Stimulated activated CD8-positive, alpha-beta memory T cell treated with anti-CD3 and anti-CD28 coated beads, Interleukin-7, amount 100 ng/mL, for 1 hour (primary cell): ENCODE measurements at places on chromosomes 2 and 18.

DNA sequence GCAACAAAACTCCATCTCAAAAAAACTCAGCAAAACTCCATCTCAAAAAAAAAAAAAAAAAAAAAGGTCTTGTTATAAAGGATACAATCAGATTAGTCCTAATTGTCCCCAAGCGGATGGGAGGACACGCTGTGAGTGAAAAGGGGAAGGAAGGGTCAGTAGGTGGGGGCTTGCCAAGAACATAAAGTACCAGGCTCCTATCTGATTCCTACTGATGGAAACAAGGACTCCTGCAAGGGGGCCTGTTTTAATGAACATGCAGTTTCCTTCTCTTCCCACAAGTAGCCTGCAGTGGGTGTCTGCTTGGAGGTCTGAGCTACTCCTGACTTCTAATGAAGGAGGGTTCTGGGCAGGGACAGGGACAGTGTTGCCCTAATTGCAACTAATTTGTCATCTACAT, 7.9 kb downstream of the SCG2 start:
- no peak for DNase-seq

DNA sequence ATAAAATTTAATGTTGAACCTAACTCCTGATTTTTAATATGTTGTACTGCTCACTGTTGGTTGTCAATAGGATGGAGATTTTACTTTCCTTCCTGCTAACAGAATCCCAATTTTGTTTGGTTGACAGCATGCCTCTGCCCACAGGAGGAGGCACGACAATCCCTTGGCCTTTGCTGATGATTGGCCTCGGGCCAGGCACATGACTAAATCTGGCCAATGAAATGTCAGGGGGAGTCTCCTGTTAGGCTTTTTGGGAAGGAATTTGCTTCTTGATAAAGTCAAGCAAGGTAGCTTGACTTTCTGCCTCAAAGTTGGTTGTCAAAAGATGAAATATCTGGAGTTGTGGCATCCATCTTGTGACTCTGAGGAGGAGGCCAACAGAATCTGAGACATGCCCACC, 6.8 kb upstream of the TGFA start:
- no peak for DNase-seq

DNA sequence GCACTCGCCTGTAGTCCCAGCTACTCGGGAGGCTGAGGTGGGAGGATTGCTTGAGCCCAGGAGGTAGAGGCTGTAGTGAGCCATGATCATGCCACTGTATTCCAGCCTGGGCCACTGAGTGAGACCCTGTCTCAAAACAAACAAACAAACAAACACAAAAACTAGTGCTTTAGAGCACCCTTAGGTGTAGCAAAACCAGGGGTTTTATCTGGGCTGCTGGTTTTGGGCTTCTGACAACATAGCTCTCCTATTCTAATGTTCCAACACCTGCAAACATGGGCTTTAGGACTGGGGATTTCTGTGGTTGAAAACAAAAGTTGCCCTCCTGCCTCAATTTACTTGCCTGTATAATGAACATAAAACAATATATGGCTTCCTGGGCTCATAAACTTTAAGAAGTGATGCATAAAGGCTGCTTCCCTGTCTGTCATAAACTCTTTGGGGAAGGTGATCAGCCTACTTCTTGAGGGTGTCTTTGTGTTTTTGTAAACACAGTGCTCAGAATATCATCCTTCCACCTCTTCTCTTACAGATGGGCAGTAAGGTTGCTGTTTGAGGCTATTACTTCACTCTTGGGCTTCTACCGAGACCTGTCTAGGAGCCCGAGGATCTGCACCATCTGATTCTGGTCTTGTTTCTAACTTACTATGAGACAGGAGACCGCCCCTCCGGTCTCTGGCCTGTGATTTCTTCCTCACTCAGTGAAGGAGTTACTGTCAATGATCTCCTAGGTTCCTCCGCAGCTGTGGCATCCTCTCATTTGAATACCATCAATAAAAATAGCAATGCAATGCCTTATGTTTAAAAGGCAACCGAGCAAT, 246.5 kb downstream of the MYCN start:
- no peak for DNase-seq

DNA sequence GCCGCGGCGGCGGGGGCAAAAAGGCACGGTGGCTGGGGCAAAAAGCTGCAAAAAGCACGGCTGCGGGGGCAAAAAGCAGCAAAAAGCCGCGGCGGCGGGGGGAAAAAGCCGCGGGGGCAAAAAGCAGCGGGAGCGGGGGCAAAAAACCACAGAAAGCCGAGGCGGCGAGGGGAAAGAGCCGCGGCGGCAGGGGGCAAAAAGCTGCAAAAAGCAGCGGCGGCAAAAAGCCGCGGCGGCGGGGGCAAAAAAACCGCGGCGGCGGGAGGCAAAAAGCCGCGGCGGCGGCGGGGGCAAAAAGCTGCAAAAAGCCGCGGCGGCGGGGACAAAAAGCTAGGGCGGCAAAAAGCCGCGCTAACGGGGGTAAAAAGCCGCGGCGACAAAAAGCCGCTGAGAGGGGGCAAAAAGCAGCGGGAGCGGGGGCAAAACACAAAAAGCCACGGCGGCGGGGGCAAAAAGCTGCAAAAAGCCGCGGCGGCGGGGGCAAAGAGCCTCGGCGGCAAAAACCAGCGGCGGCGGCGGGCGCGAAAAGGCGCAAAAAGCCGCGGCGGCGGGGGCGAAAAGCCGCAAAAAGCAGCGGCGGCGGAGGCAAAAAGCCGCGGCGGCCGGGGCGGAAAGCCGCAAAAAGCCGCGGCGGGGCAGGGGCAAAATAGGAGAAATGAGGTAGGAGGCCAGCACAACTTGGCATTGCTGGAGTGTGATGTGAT, 123.4 kb downstream of the ANKRD30BL start:
- no peak for DNase-seq

- no peak for DNase-seq
Measured at GRCh38 chr2:88521445-88522073, 69.1 kb upstream of the FOXI3 start.

DNA sequence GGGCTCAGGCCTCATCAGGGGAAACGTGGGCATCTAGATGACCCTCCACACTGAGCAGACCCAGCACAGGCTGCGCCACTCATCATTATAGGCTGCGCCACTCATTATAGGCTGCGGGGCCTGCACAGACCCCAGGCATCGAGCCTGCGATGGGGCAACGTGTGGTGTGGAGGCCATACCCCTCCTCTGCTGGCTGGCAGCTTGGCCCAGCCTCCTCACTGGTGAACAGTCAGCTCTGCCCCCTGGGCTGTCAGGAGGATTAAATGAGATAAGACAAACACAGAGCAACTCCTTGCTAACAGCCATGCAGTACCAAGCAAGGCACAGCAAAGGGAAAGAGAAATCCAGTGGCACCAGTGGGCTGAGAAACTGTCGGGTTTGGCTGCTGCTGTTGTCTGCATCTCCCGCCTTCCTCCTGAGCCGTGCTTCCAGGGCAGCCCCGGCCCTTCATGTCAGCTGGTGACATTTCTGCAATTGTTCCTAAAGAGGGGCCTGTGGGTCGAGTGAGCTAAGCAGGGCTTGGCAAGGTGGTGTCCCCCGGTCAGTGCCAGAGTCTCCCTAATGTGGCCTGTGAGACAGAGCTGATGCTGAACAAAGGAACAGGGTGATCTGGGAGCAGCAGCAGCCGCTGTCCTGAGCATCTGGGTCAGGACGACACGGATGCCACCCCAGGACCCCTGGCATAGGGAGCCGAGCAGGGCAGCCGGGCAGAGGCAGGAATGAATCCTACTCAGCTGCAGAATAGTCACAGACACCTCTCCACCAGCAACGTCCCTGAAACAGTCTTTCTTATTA, 48.7 kb downstream of the RRM2 start:
- no peak for DNase-seq

DNA sequence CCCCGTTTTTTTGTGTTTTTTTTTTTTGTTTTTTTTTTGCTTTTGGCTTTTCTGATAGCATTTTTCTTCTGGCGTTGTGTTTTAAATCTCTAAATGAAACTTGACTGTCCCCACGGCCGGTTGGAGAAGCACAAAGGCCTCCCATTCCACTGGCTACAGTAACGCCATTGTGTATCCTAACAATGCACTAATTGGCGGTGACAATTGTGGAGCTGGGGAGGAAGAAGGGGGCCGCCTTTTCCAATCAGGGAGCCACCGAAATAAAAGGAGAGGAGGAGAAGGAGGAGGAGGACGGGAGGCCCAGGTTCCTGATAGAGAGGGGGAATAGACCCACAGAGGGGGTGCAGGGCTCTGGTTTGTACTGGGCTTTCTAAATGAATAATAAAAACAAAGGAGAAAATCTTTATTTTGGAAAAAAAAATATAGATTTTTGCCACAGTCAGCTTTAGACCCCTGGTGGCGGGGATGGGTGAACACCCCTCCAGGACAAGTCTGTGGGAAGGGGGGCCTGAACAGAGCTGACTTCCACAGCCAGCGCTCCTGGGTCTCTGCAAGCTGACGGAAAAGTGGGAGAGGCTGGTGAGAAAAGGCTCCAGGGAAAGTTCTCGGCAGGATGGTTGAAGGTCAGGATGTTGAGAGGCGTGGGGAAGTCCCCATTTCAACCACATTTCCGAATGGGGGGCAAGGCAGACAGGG, 43.7 kb upstream of the FZD5 start:
- no peak for DNase-seq

GRCh38 chr2:128368437-128369107, 49.9 kb upstream of the HS6ST1 start:
- DNase-seq: no peak

DNA sequence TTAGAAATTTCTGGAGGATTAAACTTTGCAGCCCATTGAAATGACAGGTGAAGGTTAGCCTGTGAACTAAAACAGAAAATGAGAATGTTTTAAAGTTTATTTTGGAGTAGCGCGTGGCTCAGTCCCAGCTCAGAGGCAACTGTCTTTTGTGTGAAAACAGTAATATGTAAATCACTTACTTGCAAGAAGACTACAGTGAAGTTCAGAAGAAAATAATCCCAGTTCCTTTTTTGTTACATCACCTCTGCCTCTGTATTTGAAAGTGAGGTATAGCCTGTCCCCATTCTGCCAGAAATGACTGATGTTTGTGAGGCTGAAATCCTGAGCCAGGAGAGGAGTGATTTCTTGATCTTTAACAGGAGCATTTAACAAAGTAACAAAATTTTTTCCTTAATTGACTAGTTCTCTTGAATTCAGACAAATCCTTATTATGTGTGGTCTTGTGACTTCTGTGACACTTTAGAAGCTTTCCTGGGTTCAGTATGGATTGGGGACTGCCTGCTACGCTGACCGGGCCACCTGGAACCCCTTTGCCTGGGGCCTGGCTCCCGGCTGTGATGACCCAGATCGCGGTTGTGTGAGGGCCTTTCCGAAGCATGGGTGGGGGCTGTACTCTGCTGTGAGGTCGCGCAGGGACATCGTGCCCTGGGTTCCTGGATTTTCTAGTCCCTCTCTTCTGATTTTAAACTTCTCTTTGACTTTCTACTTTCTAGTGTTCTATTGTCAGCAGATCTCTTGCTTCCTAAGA, 24.3 kb downstream of the TRAPPC12 start:
- DNase-seq: no peak

GRCh38 chr2:178298785-178299212, 104.5 kb downstream of the OSBPL6 start:
- DNase-seq: no peak

- no peak for DNase-seq
Measured at GRCh38 chr2:67955748-67956603, 106.8 kb downstream of the C1D start.
